GM23338 (cell line): ENCODE measurements at places on chromosomes 1 and 21. TPM values are rescaled to one million over a fixed set of nuclear protein-coding genes. Genes with fewer than 3 reads are reported as not detected.
A peak's percentile ranks its signal among the peaks of the same experiment; 100 is the strongest.

ASCL5 gene
- not detected in 2 replicates for polyA plus RNA-seq

PPOX gene
- polyA plus RNA-seq, result 39.6 and 46.2 TPM in 2 replicates

DNA sequence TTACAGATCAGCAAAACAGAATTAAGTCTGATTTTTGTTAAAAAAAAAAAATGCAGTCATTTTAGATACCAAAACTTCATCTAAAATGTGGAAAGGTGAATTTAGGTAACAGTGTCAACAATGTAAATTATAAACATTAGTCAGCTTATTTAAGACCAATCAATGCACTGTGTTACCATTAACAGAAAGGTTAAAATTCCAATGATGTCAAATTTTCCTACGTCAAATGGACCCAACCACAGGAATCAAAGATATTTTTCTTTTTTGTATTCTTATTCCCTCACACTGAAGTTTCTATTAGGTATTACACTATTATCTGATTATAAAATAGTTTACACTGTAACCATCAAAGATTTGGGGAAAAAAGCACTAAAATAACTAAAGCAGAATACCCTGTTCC, 6.5 kb downstream of the ARHGAP29 start:
- DNase-seq, result no peak

DNA sequence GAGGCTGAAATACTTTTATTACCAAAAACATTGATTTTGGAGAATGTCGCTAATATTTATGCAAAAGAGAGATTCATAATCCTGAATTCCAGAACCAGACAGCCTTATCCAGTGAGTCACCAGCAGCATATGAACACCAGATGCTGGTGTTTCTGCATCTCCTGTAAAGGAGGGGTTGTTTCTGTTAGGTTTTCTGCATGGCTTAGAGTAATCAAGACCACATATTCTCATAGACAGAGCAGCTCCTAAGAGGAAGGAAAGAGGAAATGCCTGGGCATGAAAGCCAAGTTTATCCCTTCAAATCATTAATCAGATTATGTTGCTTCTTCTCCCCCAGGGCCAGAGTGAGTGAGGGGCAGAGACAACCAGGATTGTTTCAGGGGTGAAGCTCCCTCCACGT, 86.2 kb downstream of the NGF start:
- no peak for DNase-seq

DNA sequence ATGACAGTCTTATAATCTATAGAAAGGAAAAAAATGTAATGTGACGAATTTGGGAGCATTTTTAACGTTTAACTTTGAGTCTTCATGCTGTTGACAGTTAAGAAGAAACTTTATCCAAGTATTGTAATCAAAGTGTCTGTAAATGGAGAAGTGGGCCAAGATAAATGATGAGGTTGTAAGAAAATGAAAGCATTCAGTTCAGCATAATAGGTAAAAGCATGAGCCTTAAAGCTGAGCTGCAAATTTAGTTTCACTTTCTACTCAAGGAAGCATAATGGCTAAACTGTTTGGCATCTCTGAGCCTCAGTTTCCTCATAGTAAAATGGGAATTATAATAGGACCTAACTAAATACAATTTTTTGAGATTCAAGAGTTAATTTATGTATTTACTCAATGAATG, 1554.8 kb downstream of the KCNT2 start:
- no peak for DNase-seq

PIGR gene
- not detected in 2 replicates for polyA plus RNA-seq

DNA sequence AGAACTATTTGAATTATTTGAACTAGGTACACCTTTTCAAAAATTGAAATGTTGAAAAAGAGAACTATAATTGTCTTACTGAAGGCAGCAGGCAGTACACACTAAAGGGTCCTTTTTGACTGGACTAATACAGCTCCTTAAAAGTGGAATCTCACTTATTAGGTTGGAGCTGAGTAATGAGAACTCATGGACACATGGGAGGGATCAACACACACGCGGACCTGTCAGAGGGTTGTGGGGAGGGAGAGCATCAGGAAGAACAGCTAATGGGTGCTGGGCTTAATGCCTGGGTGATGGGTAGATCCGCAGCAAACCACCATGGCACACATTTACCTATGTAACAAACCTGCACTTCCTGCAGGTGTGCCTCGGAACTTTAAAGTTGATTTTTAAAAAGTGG, 145.0 kb downstream of the BRINP2 start:
- no peak for DNase-seq

DNA sequence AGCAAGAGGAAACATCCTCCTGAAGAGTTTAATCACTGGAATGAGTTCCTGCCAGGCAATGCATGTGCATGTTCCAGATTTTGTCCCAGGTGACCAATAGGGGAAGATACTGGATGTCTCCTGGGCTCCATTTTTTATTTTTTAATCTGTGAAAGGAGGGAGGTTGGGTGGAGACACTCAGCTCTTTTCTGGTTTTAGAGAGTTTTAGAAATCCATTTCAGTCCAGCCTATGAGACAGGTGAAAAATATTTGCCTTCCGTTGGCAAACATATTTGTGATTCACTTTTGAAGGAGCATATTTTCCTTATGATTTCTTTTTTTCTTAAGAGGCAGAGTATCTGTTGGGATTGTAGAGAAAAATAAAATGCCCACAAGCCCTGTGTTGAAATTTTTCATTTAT, 70.7 kb downstream of the ABCA4 start:
- DNase-seq, result no peak

- DNase-seq, result no peak
These were observed 18.4 kb upstream of the JAK1 start for GRCh38 chr1:64984737-64985136.

RAB13 gene
- polyA plus RNA-seq, result 171 and 177 TPM in 2 replicates

DNA sequence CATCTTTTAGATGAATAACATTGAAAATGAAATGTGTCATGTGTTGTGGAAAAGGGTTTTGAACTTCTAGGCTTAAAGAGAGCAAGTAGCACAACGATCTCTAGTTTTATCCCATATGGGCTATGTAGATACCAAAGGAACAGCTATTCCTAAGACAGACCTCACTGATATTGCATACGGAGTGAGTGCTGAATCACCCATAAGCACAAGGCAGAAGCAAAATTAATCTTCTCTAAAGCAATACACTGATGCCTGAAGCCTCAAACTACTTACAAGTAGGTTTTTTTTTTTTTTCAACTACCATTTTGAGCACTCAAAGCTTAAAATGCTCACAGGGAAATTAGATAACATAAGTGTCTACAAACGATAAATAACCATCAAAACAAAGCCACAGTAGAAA, 5.0 kb upstream of the KMO start:
- DNase-seq, result no peak

- peak; percentile 25 for DNase-seq
These were observed 154.8 kb upstream of the GRIK3 start for GRCh38 chr1:37189111-37189510.

NGF gene
- 0.92 and 1.1 TPM in 2 replicates for polyA plus RNA-seq

- no peak for DNase-seq
These were observed 145.7 kb upstream of the TMEM51 start for GRCh38 chr1:15007842-15008241.

DNA sequence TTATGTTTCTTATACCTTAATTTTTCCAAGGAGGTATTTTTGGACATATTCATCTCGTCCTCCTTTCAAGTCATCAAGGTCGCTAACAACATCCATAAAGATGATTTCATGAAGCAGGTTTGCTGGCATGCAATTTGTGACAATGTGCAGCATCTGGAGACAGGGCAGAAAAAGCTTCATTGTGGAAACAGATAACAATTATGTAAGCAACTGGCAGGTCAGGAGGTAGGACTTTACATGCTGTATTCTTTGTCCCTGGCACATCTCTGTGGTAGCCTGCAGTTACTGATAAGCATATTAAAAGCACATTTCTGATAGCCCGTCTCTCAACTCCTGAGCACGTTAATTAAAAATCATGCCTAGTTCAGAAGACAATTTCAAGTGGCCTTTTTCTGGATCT, 156.8 kb downstream of the LEPR start:
- DNase-seq, result no peak

GRCh38 chr1:81654147-81654546, 146.6 kb upstream of the ADGRL2 start:
- no peak for DNase-seq

DNA sequence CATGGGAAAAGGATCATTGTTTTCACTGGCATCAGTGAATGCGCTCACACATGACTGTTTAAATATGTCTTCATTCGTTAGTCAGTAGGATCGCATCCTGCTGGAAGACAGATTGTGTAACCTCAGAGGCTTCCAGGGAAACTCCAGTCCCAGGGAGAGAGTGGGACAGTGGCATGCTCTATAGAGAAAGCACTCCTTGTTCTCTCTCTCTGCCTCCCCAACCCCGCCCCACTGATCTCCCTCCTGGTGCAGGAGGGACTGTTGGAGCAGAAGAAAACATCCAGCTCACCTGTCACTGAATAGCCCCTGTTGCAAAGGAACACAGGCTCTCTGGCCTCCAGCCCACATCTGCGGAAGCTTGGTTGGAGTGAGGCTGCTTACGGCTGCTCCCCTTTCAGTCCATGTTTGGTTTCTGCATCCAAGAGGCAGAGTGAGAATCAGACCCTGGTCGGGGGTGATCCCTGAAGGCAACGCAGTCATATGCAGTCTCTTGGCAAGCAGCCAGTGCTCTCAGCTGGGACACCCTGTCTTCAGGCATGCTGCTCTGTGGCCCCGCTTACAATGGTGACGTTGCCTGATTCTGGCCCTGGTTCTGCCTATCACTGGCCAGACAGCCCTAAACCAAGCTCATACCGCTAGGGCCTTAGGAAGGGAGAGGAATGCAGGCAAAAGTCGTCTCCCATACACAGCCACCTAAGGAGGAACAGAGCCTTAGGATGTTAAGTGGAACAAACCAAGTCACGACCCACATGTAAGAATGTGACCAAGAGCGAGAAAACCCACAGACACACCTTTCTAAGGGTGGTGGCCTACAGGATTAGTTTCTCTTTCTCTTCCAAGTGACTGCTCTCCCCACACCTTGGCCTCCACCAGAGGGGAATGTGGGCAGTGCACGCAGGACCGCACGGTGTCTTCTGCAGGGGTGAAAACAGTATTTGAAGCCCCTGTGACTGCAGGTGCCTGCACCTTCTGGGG, 39.7 kb downstream of the BACE2 start:
- no peak for DNase-seq
